ENCODE measurements at places on chromosomes 5 and 9.

DNA sequence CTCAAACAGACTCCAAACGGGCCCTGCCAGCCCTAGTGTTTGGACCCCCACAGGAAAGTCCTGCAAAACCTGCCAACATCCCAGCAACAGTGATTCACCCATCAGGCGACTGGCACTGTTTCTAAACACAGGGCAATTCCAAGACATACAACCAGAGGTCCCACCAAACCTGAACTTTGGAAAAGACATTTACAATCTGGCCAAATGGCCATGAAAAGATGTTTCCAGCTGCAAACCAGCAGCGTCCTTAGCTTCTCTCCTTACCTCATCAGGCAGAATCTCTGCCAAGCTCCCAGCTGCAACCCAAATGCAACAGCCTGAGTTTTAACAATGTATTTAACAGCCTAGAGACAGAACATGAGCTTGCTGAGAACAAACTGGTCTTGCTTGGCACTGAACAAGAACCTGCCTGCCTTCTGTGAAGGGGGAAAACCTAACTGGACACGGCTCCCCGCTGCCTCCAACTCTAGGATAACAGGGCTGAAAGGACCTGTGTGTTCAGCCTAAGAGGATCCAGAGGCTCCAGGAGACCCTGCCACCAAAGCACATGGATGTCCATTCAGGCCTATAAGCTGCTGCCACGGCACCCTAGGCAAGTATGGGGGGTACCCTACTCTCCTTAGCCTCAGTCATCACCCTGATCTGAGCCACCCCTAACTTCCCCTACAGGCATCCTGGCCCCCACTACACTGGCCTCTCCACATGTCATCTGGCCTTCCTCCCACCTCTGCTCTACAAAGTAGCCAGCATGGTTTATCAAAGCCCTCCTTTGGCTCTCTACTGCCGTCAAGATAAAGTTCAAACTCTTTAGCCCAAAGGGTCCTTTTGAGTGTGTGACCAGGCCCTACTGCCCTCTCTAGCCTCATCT, 5.6 kb downstream of the P4HA2 start:
- no peak for DNase-seq

DNA sequence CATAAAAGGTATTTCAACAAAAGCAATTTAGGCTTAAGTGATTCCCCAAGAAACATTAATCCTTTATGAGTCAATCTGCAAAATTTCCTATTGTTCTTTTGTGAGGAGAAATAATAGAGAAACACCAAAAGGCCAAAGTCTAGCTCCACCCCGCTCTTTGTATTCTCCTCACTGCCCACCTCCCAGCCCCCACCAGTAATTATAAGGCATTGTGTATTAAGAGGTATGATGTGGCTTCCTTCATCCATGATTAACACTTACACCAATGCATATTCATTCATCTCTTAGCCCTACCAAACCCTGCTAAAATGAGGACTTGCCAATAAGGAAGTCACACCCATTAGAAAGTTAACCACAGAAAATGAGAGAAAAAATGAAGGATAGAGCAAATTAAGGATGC, 105.3 kb upstream of the SPATA31D4 start:
- DNase-seq, result no peak

- DNase-seq, result no peak
These were observed 33.4 kb upstream of the SLC25A51 start for GRCh38 chr9:37937366-37937765.

DNA sequence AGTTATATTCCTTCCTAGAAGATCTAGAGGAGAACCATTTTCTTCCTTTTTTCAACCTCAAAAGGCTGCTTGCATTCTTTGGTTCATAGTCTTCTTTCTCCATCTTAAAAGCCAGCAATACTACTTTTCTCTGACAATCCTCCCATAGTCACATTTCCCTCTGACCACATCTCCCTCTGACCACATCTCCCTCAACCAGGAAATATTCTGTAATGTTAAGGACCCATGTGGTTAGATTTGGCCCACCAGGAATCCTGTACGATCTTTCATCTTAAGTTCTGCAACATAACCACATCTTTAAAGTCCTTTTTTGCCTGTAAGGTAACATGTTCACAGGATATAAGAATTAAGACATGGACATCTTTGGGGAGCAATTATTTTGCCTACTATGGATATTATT, 179.4 kb upstream of the SPEF2 start:
- no peak for DNase-seq

- DNase-seq, result peak; percentile 47
These were observed 13.8 kb downstream of the CD74 start for GRCh38 chr5:150398722-150399523.

GRCh38 chr5:35741971-35742370, 114.7 kb upstream of the IL7R start:
- no peak for DNase-seq

DNA sequence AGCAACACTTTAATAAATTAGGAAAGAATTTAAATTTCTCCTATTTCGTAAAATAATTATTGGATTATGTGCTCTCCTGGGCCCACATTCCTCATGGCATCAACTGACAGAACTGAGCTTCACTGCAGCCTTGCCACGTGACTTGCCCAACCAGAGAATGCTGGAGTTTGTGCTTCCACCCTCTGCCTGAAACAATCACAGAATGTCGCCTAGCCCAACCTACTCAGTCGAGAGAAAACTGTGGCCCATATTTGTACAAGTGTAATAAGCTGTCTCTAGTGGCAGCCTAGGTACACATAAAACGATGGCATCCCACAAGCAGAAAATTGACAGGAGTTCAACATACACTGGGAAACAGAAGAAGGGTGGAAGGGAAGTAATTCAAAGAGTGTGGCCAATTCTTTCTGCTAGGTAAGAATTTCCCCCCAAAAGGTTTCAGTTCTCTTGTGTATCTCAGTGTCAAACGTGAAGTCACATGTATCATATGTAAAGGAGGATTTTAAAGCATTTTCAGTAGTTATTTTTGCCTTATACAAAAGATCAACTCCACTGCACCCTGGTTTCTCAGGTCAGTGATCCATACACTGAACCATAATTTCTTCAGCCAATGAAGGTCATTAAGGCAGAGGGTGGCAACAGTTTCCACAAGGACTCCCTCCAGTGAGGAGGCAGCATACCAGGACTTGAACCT, 41.7 kb downstream of the ZNF608 start:
- DNase-seq, result peak; percentile 48

DNA sequence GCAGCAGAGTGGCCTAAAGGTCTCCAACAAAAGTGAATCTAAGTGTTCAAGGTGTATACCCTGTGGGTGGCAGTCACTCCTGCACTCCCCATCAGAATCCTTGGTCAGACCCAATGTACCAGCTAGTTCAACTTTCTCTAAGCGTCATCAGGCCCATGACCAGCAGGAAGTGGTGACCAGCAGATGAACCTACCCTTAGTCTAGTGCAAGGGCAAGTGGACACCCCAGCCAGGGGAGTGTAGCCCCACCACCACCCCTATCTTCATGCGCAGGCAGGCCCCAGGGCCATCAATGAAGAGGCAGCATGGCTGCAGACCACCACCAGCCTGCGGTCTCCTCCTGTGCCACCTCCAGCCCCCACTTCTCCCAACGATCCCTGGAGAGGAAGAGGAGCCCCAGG, 213.1 kb downstream of the AGTPBP1 start:
- no peak for DNase-seq

GRCh38 chr5:165119175-165119574, 1613.8 kb downstream of the MAT2B start:
- DNase-seq, result no peak

DNA sequence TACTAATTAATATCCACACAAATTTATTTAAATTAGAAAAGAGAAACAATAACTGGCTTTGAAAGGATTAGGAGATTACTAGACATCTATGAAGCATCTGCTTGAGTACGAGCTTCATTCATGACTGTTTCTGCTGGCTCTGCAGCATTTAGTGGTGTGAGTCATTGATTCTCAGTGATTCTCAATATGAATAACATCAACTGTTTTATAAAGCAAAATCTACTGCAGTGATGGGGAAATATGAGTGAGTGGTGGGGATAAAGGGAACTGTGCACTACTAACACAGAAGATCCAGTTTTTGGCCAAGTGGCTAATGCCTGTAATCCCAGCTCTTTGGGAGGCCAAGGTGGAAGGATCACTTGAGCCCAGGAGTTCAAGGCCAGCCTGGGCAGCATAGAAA, 8.4 kb downstream of the FNBP1 start:
- DNase-seq, result no peak

DNA sequence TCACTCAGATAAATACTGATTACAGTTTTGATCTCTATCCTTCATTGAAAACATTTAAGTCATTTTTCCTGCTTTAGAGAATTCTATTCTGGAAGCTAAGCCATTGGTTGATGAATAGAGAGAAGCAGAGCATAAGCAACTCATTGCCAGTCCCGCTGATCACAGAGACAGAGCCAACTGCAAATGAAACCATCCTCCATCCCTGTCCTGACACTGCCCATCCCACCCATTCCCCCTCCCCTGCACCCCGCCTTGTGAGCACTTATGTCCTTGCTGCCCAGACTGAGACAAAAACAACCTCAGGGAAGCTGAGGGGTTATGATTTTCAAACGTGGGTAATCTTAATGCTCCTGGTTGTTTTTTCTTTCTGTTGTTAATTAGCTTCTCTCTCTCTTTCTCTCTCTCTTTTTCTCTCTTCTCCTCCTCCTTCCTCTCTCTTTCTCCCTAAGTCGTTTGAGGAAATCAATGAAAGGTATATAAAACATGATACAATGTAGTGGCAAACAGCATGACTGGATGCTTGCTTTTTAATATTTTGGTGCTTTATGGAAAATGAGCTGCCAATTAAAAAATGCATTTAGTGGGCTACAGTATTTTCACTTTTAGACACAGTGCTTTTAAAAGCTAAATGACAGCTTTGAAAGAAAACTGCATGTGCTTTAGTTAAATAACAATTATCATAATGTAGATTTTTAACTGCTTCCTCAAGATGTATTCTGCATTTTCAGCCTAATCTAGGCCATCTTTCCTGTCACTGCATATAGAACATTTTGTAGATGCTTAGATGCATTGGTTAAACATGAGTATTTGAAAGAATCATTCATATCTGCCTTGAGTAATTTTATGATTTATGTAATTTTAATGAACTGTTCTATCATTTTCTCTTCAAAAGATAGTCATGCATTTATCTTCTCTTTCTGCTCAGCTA, 57.3 kb downstream of the CMYA5 start:
- no peak for DNase-seq

GRCh38 chr5:102090770-102091169, 205.3 kb downstream of the SLCO4C1 start:
- peak; percentile 40 for DNase-seq

DNA sequence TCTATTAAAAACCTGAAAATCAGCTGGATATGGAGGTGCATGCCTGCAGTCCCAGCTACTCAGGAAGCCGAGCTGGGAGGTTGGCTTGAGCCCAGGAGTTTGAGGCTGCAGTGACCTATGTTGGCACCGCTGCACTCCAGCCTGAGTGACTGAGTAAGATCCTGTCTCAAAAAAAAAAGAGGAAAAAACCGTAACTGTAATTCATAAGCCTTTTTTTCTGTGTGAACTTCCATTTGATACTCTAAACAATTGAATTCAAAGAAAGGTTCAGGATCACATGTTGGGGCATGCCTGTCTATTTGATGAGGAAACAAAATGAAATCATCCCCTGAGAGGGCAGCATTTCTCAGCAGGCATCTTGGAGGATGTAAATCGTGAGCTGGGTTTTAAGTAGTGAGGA, 38.8 kb downstream of the ITGA2 start:
- no peak for DNase-seq

DNA sequence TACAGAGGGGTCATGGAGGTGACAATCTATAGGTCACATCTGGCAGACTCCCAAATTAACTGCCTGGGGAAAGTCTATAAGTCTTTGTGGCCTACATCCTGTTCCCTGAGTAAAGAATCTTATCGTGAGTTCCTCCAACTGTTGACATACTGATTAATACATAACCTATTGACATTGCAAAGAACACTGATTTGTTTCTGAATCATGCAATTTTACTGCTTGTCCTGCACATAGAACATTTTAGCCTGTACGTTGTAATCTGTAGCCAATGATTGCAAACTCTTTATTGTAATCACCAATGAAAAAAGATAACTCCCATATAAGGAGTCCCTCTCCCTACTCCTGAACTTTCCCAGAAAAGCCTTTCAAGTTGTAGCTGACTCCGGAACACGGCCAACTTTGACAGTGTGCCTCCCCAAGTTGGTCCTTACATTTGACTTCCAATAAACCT, 18.8 kb upstream of the OR2K2 start:
- no peak for DNase-seq

GRCh38 chr5:122458278-122458872, 146.3 kb downstream of the SNCAIP start:
- peak; percentile 31 for DNase-seq

GRCh38 chr9:130912932-130913598, 16.5 kb upstream of the QRFP start:
- DNase-seq, result no peak

DNA sequence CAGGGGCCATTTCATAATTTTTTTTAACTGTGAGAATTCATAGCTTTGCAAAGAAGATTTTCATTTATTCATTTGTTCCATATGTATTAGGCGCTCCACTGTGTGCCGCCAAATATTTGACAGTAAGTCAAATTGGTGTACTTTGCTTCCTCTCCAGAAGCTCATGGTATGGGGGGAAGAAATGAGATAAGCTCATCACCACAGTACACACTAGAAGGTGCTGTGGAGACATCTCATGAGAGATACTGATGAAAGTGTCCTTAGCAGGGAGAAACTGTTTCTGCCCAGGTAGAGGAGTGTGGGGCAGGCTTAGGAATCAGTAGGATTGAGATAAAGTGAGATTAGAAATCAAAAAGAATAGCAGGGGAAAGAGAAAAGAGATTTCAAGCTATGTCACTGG, 136.2 kb downstream of the CDH6 start:
- no peak for DNase-seq

DNA sequence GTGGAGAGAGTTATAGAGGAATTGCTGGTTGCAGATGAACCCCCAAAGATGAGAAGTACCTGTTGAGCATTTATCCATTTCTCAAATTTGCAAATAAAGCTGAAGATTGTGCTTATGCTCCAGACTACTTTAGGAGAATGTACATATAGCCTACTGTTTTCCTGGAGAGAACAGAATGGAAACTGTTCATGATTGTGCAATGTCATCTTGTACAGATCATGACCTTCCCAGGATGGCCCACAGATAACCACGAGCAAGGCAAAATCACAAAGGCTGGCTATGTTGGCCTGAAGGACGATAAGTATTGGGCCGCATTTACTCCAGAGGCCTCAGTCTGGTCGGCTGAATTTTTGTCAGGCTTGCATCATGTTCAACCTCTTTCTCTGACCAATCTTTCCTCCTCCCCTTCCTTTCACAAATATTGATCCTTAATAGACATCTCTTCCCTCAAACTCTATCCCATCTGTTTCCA, 28.5 kb upstream of the RICTOR start:
- no peak for DNase-seq

- DNase-seq, result no peak
These were observed 11.7 kb upstream of the DOLPP1 start for GRCh38 chr9:129068990-129069861.

GRCh38 chr9:26012797-26013196, 334.6 kb upstream of the TUSC1 start:
- DNase-seq, result no peak

GRCh38 chr5:124383693-124384092, 362.7 kb downstream of the ZNF608 start:
- DNase-seq, result no peak

- DNase-seq, result peak; percentile 18
These were observed 8.7 kb upstream of the SLC2A8 start for GRCh38 chr9:127388037-127388855.

Data from MM.1S (cell line).